GM13977 (cell line): ENCODE measurements at places on chromosomes 2 and 18.

DNA sequence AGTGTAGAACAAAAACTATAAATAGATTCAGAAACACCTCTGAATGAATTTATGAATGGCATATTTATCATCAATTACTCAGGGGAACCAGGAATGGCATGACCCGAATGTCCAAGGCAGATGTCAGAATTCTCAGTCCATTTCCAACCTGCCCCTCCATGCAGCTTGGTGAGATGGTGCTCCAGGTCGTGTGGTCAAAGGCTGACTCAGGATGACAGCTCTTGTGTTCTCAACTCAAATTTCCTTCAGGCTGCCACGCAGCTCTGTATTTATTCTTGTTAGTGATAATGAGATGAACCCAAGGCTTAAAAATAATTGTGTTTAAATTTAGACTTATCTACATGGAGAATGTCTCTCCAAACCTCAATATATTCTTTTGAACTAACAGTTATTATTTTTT lies 146.9 kb downstream of the METTL4 start:
- no peak for DNase-seq

GRCh38 chr2:109526442-109526970 lies 87.3 kb downstream of the SEPTIN10 start:
- no peak for DNase-seq

DNA sequence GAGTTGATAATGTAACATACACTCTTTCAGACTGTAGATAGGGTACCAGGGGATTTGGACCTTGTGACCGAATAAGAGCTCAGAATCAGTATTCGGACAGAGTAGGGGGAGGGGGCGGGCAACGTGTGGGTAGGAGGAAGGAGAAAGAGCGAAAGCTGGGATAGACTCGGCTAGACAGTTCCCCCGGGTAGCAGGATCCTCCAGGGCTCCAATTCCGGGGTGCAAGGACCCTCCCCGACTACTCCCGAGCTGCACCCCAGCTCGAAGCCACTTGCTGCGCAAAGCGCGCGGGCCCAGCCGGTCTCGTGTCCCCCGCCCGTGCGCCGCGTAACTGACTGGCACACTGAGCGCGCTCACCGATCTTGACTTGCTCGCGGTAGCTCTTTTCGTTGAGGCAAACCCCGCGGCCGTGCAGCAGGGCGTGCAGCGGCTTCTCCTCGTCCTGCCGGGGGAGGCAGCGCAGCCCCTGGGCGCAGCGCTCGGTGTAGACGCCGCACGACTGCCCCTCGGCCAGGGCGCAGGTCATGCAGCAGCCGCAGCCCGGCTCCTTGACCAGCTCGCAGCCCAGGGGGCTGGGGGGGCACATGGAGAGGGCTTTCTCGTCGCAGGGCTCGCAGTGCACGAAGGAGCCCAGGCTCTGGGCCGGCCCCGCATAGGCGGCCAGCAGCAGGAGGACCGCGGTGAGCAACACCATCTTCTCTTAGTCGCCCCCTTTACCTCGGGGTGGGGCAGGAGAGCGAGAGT lies 1.1 kb downstream of the IGFBP5 start:
- DNase-seq: no peak

GRCh38 chr2:29022679-29023078 lies 41.6 kb downstream of the TOGARAM2 start:
- no peak for DNase-seq

DNA sequence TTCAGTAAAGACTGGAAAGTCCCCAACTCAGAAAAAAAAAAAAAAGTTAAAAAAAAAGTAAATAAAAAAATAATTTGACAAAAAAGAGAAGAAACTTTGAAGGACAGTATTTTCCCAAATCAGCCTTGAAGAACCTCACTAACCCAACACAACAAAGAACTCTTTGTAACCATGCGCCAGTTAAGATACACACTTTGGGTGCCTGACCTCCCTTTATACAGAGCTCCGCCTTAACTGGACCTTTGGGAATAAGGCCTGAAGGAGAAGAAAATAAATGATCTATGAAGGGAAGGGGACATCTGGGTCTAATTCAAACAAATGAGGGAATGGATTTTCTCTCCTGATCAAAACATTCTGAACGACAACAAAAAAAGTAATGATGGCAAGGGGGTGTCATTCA lies 2.2 kb upstream of the GFPT1 start:
- DNase-seq: no peak

- peak; percentile 36 for DNase-seq
Observed at GRCh38 chr2:231800493-231801091, 14.3 kb downstream of the COPS7B start.

GRCh38 chr18:43863180-43863579 lies 585.9 kb upstream of the SYT4 start:
- no peak for DNase-seq

DNA sequence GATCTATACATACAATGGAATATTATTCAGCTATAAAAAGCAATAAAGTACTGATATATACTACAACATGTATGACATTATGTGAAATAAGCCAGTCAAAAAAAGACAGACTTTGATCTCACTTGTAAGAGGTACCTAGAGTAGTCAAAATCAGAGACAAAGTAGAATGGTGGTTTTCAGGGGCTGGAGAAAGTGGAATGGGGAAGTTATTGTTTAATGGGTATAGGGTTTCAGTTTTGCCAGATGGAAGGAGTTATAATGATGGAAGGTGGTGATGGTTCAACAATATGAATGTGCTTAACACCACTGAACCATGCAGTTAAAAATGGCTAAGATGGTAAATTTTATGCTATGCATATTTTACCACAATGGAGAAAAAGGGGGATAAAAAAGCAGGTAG lies 6.3 kb downstream of the COBLL1 start:
- no peak for DNase-seq

DNA sequence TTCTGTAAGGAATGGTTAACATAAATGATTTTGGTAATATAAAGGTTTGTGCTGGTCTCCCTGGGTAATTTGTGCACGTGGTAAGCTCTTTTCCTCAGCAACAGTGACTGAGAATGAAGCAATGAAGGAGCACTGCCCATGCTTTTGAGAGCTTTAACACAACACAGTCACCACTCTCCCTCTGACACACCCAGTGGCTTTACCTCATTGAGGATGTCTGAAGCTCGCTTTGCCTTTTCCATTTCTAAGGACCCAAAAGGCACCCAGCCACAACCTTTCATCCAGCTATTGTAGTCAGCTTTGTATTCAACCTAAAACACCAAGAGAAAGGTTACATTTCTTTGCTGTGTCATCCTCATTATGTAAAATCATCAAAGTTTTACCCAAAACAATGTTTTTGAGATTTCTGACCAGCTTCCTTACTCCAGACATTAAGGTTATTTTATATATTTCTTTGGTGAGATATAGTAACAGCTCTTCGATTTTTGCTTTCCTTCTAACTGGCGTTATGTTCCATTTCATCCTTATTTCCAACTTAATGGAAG lies 51.7 kb downstream of the NEB start:
- no peak for DNase-seq

- no peak for DNase-seq
Observed at GRCh38 chr18:35732636-35733035, 151.1 kb downstream of the GALNT1 start.

- DNase-seq: no peak
Observed at GRCh38 chr2:208255557-208256106, 761 bp upstream of the IDH1 start.

- DNase-seq: no peak
Observed at GRCh38 chr2:222592176-222592575, 63.7 kb downstream of the FARSB start.

GRCh38 chr2:187581125-187581896 lies 27.1 kb upstream of the TFPI start:
- DNase-seq: peak; percentile 12

DNA sequence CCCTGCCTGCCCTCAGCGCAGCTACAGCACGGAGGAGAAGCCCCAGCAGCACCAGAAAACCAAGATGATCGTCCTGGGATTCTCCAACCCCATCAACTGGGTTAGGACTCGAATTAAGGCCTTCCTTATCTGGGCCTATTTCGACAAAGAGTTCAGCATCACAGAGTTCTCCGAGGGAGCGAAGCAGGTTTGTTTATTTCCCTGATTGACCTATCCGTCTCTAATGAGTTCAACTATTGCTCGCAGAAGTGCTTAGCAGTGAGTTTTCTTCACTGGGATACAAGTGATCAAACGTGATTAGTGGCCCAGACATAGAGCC lies 639 bp downstream of the MAIP1 start:
- DNase-seq: no peak

DNA sequence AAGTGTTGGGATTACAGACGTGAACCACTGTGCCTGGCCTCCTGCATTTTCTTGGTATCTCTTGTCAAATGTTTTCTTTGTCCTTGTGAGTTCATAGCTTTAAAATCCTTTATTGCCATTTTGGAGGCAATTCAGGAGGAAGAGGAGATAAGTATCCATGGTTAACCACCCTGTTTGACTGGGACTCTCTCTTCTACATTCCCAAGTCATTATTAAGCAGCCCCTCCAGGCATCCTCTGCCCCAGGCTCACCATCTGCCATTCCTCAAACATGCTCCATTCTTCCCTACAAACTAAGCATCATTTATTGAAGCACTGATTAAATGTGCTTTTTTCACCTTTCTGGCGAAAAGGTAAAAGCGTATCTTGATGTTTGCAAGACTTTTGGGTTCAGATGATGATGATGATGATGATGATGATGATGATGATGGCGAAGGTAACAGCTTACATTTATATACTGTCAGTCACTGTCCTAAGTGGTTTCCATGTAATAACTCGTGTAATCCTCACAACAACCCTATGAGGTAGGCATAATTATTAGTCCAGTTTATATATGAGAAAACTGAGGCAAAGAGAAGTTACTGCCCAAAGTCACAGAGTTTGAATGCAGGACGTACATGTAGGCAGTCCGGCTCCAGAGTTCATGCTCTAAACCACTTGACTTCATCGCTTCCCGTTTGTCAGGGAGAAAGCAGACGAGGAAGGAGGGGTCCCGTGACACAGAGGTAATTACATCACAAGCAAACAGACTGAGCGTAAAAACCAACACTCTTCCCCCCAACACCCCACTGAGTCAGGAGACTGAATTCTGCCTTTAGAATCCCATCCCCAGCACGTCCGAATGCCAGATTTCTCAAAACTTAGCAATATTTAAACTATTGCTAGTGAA lies 69.7 kb upstream of the ACKR3 start:
- DNase-seq: no peak

- no peak for DNase-seq
Observed at GRCh38 chr18:32297579-32298170, 107.8 kb downstream of the MEP1B start.

DNA sequence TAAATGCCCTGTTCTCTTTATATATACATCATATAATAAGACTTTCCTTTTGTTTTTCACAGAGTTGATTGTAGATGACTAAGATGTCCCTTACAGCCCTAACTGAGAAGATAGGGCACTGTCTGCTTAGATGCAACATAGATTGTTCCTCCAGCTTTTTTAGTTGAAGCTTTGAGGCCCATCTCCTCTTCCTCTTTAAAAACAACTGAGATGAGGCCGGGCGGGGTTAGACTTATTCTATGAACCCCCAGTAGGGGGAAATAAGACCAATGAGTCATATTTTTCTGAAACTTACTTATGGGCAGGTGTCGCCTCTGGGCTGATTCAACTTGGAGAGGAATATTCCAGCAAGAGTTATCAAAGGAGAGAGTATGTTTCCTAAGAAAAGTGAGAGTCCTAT lies 84.6 kb downstream of the FBXO15 start:
- DNase-seq: no peak

- no peak for DNase-seq
Observed at GRCh38 chr2:121665504-121665903, 16.2 kb upstream of the CLASP1 start.

- DNase-seq: no peak
Observed at GRCh38 chr2:41877114-41877678, 170.6 kb upstream of the PKDCC start.

DNA sequence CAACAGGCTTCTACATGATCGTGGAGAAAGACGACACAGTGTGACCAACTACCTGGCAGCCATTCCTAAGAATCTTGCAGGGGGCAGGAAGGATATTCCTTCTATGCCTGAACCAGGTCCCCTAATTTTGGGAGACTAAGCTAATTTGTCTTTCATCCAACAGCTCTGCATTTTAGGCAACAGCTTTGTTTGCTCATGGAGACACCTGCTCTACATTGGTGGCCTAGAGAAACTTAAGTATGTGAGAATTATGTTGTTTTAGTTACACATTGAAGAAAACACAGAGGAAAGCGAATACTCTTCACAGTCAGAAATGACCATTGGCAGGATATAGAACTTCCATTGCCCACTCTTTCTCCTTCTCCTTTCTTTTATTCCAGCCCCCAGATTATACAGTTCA lies 75.2 kb downstream of the ASXL3 start:
- no peak for DNase-seq

DNA sequence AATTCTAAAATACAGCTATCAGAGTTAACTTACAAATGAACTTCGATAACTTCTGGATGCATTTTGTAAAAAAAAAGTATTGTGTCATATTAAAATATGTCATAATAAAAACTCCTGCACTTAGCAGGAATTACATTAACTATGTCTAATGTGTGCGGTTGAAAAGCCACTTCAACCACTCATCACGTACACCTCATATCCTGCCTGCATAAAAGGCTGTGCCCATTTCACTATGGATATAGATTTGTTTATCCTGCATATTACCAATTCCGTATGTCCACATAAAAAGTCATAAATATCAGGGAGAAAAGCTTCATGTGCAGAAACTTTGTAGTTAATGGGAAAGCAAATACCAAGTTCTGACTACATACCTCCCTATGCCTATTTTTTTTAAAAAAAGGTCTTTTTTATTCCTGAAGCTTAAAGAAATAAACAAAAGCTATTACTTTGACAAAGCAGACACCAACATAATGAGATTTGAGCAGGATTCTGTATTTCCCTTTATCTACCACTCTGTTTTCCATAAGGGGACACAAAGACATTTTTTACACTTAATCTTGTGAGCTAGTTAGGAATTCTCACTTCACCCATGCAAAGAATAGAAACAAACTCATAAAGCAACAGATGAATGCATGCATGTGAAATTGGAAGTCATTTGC lies 96.1 kb downstream of the PPP1R1C start:
- DNase-seq: no peak

- DNase-seq: no peak
Observed at GRCh38 chr2:30653847-30654246, 153.4 kb downstream of the CAPN13 start.

- DNase-seq: no peak
Observed at GRCh38 chr2:221521233-221521845, 50.8 kb downstream of the EPHA4 start.

GRCh38 chr18:58344861-58345463 lies 283.9 kb downstream of the ALPK2 start:
- DNase-seq: no peak

DNA sequence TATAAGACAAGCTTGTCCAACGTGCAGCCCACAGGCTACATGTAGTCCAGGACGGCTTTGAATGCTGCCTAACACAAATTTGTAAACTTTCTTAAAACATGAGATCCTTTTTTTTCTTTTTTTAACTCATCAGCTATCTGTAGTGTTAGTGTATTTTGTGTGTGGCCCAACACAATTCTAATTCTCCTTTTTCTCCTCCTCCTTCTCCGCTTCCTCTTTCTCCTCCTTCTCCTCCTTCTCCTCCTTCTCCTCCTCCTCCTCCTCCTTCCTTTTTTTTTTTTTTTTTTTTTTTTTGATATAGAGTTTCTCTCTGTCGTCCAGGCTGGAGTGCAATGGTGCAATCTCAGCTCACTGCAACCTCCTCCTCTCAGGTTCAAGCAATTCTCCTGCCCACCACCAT lies 39.3 kb upstream of the GTF2A1L start:
- no peak for DNase-seq
